ENCODE measurements at places on chromosomes 2 and 18. TPM values are rescaled to one million over a fixed set of nuclear protein-coding genes. Genes with fewer than 3 reads are reported as not detected.

GRCh38 chr2:28199995-28200679, 192.5 kb upstream of the FOSL2 start:
- DNase-seq, result no peak
- no peaks in the 10 kb centered on the region for H3K36me3 ChIP-seq
- no peak overlapping the region for H3K4me3 ChIP-seq

- H3K27me3 ChIP-seq, result no peaks in the 10 kb centered on the region
- H3K4me3 ChIP-seq, result no peak overlapping the region
- no peaks in the 10 kb centered on the region for H3K4me1 ChIP-seq
- H3K36me3 ChIP-seq, result no peaks in the 10 kb centered on the region
- no peak for DNase-seq
Observed at GRCh38 chr2:120400551-120400950, 54.6 kb downstream of the INHBB start.

DNA sequence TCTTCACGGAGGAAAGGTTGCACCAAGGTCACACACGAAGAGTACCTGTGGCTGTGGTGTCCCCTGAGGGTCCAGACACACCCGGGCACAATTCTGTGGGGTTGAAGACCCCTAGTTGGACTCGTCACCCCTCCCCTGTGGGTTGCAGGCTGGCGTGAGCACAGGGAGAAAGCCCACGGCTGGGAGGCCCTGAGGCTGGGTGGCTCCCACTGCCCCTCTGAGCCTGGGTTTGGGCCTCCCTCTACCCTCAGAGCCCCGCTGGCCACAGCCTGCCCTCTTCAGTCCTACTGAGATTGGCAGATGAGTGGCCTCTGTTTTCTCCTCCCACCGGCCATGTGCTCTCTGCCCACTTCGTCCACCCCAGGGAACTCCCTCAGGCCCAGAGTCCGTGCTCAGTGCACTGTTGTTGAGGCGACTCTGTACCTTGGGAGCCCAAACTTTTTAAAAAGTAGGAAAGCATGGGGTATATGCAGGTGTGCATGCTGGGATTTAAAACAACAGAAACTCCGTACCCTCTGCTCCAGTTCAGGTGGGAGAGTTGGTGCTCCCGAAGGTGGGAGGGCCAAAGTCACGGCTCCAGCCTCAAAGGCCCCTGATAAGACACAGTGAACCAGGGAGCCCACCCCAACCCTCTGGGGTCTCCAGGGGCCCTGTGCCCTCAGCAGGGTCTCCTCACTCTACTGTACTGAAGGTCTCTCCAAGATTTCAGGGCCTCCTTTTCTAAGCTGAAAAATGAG, 19.1 kb downstream of the RAMP1 start:
- no peaks in the 10 kb centered on the region for H3K27me3 ChIP-seq
- H3K4me3 ChIP-seq, result no peak overlapping the region
- no peaks in the 10 kb centered on the region for H3K4me1 ChIP-seq
- DNase-seq, result no peak
- H3K27ac ChIP-seq, result no peak overlapping the region

GRCh38 chr2:198141726-198142125, 337.3 kb downstream of the PLCL1 start:
- no peaks in the 10 kb centered on the region for H3K4me1 ChIP-seq
- DNase-seq, result no peak
- H3K36me3 ChIP-seq, result no peaks in the 10 kb centered on the region
- H3K27me3 ChIP-seq, result no peaks in the 10 kb centered on the region

DNA sequence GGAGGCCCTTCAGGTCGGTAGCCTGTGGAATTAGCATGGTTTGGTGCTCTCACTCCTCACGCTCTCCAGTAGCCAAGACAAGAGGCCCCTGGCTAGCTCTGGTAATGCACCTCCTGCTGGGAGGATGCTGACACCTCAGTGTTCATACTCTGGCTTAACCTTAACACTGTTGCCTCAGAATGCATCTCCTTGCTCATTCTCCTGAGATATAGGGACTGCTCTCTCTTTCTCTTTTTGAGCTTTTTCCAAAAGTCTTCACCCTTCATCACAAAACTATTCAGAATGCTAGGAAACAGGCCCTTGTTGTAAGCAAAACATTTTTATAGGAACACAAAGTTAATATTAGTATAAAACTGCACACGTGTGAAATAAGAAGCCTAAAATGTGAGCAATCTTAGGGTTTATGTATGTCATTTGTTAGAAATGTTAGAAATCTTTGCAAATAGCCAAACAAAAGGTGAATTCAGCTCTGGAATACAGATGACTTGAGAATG, 17.3 kb upstream of the IMPA2 start:
- no peak overlapping the region for H3K27ac ChIP-seq
- no peaks in the 10 kb centered on the region for H3K27me3 ChIP-seq
- no peak overlapping the region for H3K4me3 ChIP-seq
- DNase-seq, result no peak
- no peaks in the 10 kb centered on the region for H3K36me3 ChIP-seq

- peak overlapping the region; percentile 94 for H3K27ac ChIP-seq
- peak; percentile 89 for DNase-seq
- peak overlapping the region; percentile 17 for H3K4me3 ChIP-seq
Observed at GRCh38 chr2:218569038-218569431, 396 bp downstream of the CNOT9 start.

DNA sequence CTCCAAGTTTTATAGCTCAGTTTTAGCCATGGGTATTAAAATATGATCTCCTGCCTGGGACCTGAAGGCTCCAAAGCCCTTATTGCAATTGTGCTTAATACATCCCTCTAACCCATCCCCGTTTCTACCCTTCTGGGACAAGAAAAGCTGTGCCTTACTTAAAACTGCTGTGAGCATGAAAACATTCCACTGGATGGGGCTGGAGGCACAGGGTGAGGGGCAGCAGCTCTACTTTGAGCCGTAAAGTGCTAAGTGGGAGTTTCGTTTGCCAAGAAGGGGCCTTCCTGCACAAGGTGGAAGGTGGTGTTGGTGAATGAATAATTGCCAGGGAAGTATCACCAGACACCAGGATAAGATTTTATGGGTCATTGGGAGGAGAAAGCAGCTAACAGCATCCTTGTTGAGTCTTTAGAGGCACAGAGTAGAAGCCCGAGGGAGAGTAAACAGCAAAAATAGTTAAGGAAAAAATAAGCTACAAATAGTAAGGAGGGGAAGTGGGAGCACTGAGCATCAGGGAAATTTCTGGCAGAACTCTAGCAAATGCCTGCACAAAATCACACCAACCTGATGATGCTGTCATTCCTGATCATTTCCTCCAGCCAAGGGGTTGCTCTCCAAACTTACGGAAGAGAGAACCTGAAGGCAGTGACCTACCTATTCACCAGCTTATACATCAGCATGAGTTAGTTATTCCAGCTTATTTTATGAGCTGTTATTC, 218.4 kb downstream of the MREG start:
- peaks cover 9% of the 10 kb centered on the region for H3K36me3 ChIP-seq
- H3K27me3 ChIP-seq, result no peaks in the 10 kb centered on the region
- H3K27ac ChIP-seq, result peak overlapping the region; percentile 82
- H3K4me1 ChIP-seq, result peaks cover 44% of the 10 kb centered on the region
- H3K4me3 ChIP-seq, result no peak overlapping the region

DNA sequence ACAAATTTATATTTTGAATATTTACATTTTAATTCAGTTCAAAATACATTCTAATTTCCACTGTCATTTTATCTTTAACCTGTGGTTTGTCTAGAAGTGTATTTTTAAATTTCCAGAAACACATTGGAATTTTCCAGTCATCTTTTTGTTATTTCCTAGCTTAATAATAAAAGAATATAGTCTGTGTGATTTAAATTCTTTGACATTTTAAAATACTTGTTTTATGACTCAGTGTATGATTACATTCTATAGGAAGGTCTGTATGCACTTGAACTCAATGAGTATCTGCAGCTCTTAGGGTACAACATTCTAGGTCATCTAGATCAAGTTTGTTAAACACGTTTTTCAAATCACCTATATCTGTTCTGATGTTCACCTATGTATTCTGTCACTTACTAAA, 88.3 kb upstream of the MBOAT2 start:
- H3K27me3 ChIP-seq, result no peaks in the 10 kb centered on the region
- no peaks in the 10 kb centered on the region for H3K36me3 ChIP-seq
- H3K4me3 ChIP-seq, result no peak overlapping the region
- no peak overlapping the region for H3K27ac ChIP-seq
- no peak for DNase-seq

- H3K27me3 ChIP-seq, result peaks cover 30% of the 10 kb centered on the region
- H3K4me1 ChIP-seq, result no peaks in the 10 kb centered on the region
- H3K4me3 ChIP-seq, result no peak overlapping the region
- no peaks in the 10 kb centered on the region for H3K36me3 ChIP-seq
Observed at GRCh38 chr2:202102425-202103000, 29.5 kb downstream of the KIAA2012 start.

- H3K27me3 ChIP-seq, result no peaks in the 10 kb centered on the region
- H3K36me3 ChIP-seq, result peaks cover 3% of the 10 kb centered on the region
- H3K4me3 ChIP-seq, result no peak overlapping the region
- no peak overlapping the region for H3K27ac ChIP-seq
Observed at GRCh38 chr2:53751728-53752127, 15.9 kb upstream of the CHAC2 start.

DNA sequence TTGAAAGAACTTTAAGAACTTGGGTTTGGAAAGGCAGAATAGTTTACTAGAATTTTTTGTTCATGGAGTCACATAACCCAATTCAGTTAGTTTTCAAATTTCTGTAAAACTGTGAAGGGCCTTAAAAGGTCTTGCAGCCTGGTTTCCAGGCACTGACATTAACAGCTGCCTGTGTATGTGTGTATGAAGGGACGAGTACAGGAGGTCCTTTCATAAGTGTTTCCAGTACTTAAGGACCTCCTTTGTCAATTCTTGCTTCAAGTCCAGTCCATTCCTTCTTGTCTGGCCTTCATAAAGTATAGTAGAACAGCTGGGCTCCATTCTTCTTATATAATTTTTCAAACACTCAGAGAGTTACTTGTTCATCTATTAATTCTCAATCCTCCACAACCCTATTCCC, 136.5 kb downstream of the NR4A2 start:
- H3K4me1 ChIP-seq, result no peaks in the 10 kb centered on the region
- no peak for DNase-seq
- no peaks in the 10 kb centered on the region for H3K36me3 ChIP-seq
- H3K27me3 ChIP-seq, result no peaks in the 10 kb centered on the region
- no peak overlapping the region for H3K4me3 ChIP-seq
- H3K27ac ChIP-seq, result no peak overlapping the region

DNA sequence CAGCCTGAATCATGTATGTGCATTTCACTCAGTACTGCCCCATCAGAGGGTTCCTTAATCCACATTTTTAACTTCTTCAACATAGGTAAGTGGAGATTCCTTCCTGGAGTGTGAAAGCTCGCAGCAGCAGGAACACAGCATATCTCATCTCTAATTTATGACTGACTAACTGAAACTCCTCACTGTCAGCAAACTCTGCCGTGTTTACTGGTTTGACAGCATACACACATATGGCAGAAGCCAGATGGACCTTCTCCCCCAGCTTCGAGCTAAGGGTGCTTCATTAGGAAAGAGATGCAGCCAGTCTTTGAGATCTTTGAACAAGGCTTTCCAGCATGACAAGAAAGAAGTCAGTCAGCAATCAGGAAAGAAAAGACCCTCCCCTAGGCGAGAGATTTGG, 200.3 kb upstream of the ACVR2A start:
- H3K27ac ChIP-seq, result no peak overlapping the region
- no peaks in the 10 kb centered on the region for H3K36me3 ChIP-seq
- no peaks in the 10 kb centered on the region for H3K4me1 ChIP-seq

DNA sequence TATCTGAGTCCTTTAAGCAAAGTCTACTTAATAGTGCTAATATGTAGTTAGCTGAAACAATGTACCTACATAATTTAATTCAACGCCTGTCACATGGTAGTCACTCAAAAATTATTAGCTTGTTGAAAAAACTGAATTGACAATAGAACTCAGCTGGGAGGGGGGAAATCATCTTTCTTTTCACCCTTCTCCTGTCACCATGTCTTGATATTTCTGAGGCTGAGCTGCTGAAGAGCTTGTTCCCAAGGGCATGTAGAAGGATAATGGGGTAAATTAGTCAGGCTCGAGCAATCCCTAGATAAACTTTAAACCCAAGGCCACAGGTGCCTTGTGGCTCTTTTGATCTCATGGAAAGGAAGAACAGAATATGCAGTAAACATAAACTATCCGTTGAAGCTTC, 339.6 kb upstream of the LRATD1 start:
- H3K4me1 ChIP-seq, result no peaks in the 10 kb centered on the region
- no peak overlapping the region for H3K4me3 ChIP-seq
- no peak for DNase-seq
- no peak overlapping the region for H3K27ac ChIP-seq

The NT5C1B gene
- total RNA-seq, result not detected

The SATB2 gene
- 1.6 TPM for total RNA-seq

The KCNS3 gene
- total RNA-seq, result 2.4 TPM
